ENCODE measurements at places on chromosomes 1 and 21.
A peak's percentile ranks its signal among the peaks of the same experiment; 100 is the strongest.

DNA sequence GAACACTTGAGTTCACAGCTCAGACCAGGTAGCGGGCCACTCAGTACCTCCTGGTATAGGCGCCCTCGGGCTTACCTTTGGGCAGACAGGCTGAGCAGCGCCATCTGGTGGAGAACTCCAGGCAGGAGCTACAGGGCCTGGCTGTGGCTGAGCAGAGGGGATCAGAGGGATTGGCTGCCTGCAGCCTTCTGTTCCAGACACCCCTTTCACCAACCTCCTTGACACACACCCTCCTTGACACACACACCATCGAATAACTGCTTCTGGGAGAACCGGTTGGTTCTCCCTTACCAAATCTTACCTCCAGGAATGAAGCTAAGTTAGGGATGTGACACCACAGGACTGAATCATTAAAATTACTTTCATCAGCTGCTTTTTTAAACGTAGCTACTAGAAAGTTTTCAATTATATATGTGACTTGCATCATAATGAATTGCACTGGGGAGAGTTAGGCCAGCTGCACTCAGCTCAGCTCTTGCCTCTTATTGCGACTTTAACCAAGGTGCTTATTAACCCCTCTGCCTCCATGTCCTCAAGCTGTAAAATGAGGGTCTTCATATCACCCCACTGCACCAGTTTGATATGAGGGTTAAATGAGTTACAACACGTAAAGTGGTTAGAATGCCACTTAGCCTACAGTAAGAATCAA lies 6.6 kb downstream of the LIN28A start:
- DNase-seq, result peak; percentile 84

DNA sequence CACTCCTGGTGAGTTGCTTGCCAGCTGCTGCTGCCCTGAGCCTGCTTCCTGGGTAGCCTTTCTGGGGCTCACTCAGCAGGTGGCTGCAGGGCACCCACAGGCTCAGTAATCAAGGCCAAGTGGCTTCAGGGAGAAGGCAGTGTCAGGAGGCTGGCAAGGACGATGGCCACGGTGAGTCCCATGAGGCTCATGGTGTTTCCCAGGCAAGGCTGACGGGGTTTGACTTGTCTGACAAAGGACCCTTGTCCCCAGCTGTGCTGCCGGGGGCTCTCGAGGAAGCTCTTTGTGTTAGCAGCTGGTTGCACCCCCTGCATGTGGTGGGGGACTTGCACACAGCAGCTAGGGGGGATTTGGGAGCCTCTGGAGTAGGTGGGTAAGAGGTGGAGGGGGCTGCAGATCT lies 190.5 kb upstream of the C1orf174 start:
- DNase-seq, result no peak

- DNase-seq, result peak; percentile 34
These were observed 8.2 kb upstream of the SMCP start for GRCh38 chr1:152869808-152870419.

- no peak for DNase-seq
These were observed 27.7 kb downstream of the PPP1R12B start for GRCh38 chr1:202376247-202376646.

DNA sequence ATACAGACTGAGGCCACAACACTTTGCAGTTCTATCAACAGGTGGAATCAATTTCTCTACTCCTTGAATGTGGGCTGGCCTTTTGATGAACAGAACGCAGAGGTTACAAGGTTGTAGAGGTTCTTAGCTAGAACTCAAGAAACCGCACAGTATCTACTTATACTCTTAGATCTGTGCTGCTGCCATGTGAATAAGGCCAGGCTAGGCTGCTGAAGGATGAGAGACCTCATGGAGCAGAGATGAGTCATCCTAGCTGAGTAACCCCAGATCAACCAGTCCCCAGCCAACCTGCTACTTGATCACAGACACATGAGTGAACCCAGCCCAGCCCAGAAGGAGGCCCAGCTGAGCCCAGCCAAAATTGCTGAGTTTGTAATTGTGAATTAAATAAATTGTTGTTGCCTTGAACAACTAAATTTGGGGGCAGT lies 35.3 kb upstream of the BCAR3 start:
- DNase-seq, result no peak

GRCh38 chr1:194802572-194802971 lies 1616.2 kb upstream of the B3GALT2 start:
- no peak for DNase-seq

- no peak for DNase-seq
These were observed 193.5 kb upstream of the CAMK1G start for GRCh38 chr1:209389975-209390374.

DNA sequence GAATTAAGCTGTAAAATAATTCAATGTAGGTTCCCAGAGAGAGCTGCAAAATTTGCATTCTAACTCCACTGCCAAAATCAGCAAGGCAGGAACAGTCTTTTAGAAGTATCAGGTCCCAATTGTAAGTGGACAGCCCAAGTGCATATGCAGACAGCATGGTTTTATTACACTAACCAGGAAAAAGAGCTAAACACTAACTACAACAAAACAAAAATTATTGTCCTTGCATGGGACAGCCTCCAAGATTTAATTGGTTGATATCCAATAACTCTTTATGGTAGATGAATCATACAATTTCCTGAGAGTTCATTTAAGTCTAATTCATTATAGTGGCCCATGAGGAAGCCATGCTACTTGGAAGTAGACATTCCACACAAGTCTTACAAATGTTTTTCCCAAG lies 154.3 kb upstream of the ZNF648 start:
- DNase-seq, result no peak

DNA sequence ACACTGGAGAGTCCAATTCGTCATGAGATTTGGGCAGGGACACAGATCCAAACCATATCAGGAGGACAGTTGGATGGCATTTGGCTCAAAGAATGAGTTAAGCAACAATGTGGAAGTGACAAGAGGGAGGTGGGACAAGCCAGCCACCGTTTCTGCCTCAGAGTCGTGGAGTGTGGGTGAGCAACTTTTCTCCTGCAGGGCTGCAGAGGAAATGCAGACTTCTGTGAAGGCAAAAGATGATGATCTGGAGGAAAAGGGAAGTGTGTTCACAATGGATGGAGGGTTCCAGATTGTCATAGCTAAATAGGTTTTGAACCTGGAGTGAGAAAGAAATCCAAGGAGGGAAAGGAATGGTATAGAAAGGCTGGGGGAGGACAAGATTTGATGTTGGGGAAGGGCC lies 16.4 kb upstream of the KANK4 start:
- no peak for DNase-seq

- DNase-seq, result no peak
These were observed 196.9 kb upstream of the C8B start for GRCh38 chr1:57162607-57163261.

GRCh38 chr1:237873487-237874211 lies 17.1 kb downstream of the ZP4 start:
- no peak for DNase-seq

DNA sequence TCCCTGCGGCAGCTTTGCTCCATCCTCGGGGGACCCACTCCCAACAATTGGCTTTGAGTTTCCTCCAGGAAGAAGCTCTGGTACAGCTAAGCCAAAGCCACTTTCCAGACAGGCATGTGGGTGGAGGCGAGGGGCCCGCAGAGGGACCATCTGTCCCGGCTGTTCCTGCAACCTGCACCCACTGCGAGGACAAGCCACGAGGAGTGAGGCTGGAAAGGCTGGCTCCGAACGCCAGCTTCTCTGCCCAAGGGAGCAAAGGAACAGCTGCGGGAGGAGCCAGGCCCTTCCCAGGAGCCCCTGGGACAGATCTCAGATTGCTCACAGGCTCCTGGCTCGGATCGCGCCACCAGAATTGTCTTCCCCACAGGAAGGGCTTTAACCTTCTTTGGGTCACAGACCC lies 28.3 kb upstream of the PEF1 start:
- no peak for DNase-seq

Measured in stimulated activated CD4-positive, alpha-beta T cell treated with anti-CD3 and anti-CD28 coated beads, Interleukin-1b, Interleukin-23, amount 100 ng/mL, for 4 hours (primary cell).